Colonic mucosa (tissue), 4 donors: ENCODE measurements at places on chromosomes 12 and 14. TPM values are rescaled to one million over a fixed set of nuclear protein-coding genes. Genes with fewer than 3 reads are reported as not detected.
A peak's percentile ranks its signal among the peaks of the same experiment; 100 is the strongest.

DNA sequence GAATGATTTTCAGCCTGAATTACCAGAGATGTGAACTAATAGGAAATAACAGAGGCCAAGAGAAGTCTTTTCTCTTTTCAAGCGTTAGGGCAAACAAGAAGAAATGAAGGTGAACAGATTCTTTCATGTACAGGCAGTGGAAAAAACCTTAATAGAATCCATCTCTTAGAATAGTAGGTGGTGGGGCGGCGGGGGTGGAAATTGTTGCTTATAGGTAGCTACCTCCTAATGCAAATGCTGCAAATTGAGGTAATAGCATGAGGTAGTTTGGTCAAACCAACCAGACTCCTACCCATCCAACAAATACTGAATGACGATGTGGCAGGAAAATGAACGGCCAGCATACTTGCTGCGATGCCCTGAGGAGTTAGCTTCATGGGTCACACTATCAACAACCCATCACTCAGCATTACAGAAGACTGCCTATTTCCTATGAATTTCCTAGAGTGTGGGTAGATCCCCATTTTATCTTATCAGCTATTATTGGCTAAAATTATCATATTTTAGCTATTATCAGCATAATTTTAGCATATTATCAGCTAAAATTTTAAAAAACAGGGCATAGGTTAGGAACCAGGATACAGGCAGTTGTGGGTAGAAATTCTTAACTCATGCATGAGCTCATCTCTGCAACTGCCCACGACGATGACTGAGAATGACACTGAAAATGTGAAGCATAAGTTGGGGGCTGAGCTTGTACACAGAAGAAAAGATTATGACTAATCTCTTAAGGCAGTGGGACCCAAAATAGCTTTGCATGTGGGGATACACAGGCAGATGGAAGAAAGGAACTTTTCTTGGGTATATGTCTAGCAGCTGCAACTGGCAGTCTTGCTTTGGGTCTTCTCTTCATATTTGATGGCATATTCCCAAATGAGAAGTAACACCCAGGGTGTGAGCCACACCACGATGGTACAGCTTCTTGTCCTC lies 68.7 kb downstream of the NIN start:
- H3K4me1 ChIP-seq: no peaks in the 10 kb centered on the region
- H3K27me3 ChIP-seq: no peaks in the 10 kb centered on the region
- H3K27ac ChIP-seq: no peak overlapping the region
- H3K4me3 ChIP-seq: no peak overlapping the region
- DNase-seq: no peak
- no peaks in the 10 kb centered on the region for H3K36me3 ChIP-seq

LYZ gene
- total RNA-seq: 162 TPM

DNA sequence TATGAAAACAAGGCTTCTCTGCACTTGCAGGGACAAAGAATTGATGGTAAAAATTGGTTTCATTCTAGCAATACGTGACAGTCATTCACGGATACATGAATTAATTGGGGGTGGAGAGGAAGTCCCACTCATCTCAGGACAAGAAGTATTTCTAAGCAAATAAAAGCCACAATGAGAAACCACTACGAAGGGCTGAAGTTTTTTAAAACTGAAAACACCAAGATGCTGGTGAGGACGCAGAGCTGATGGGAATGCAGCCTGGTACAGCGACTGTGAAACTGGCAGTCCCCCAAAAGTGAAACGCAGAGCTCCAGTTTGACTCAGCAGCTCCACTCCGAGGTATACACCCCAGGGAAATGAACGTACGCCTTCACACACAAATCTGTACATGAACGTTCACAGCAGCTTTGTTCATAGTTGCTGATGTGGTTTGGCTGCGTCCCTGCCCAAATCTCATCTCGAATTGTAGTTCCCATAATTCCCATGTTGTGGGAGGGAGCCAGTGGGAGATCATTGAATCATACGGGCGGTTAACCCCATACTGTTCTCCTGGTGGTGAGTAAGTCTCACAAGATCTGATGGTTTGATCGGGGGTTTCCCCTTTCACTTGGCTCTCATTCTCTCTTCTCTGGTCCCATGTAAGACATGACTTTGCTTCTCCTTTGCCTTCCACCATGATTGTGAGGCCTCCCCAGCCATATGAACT lies 89.0 kb downstream of the SCARB1 start:
- H3K27me3 ChIP-seq: no peaks in the 10 kb centered on the region
- H3K36me3 ChIP-seq: no peaks in the 10 kb centered on the region
- peak overlapping the region; percentile 11 for H3K27ac ChIP-seq
- no peak for DNase-seq

- H3K4me1 ChIP-seq: no peaks in the 10 kb centered on the region
- no peaks in the 10 kb centered on the region for H3K36me3 ChIP-seq
- DNase-seq: no peak
- H3K27ac ChIP-seq: peak overlapping the region; percentile 38
- H3K4me3 ChIP-seq: no peak overlapping the region
These were observed 73.7 kb downstream of the DCAF5 start for GRCh38 chr14:69079188-69079742.

GRCh38 chr12:64595863-64596793 lies 14.2 kb upstream of the RASSF3 start:
- no peak overlapping the region for H3K27ac ChIP-seq
- no peaks in the 10 kb centered on the region for H3K4me1 ChIP-seq
- no peaks in the 10 kb centered on the region for H3K27me3 ChIP-seq

DNA sequence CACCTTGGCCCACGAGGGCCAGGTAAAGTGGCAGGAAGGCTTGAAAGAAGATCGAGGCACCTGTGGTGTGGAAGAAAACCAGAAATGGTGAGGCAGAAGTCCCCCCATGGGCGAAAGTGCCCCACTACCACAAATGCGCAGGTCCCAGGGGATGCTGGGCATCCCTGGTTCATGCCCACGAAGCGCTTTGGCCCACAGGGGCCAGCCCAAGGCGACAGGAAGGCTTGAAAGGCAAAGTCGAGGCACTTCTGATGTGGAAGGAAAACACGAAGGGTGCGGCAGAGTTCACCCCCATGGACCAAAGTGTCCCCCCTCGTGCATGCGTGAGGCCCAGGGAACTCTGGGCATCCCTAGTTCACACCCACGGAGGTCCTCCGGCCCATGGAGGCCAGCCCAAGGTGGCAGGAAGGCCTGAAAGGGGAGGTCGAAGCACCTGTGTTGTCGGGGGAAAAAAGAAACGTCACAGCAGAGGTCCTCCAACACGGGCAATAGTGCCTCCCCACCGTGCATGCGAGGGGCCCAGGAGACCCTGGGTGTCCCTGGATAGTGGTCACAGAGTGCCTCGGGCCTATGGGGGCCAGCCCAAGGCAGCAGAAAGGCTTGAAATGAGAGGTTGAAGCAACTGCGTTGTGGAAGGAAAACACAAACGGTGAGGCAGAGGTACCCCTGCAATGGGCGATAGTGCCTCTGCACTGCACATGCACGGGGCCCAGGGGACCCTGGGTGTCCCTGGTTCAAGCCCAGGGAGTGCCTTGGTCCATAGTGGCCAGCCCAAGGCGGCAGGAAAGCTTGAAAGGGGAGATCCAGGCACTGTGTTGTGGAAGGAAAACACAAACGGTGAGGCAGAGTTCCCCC lies 373.9 kb downstream of the ALG10 start:
- H3K27ac ChIP-seq: no peak overlapping the region
- DNase-seq: peak; percentile 10

DNA sequence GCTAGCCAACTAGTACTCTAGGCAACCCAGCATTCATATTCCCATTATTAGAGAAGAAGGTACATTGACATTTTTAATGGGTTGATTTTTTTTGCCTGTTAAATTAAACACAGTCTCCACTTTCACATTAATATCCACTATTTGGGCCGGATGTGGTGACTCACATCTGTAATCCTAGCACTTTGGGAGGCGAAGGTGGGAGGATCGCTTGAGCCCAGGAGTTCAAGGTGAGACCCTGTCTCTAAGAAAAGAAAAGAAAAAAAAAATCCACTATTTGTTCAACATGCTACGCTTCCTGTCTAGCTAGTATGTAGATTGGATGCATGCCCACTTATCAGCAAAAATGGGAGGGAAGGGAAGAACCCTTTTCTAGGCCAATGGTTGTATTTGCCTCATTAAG lies 7.1 kb upstream of the CRADD start:
- DNase-seq: no peak
- no peak overlapping the region for H3K27ac ChIP-seq
- no peaks in the 10 kb centered on the region for H3K36me3 ChIP-seq
- no peak overlapping the region for H3K4me3 ChIP-seq
- H3K4me1 ChIP-seq: no peaks in the 10 kb centered on the region

DNA sequence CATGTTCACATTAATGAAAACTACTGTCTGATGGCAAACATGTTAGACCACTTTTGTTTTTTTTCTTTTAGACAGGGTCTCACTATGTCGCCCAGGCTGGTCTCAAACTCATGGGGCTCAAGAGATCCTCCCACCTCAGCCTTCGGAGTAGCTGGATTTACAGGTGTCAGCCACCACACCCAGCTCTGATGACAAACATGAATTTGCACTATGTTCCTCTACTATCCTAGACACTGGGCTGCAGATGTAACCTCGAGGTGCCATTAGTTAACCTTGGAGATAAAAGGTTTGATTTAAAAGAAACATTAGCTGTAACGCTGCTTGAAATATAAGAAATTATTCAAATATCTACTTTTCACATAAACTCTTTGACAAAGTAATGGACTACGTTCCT lies 8.1 kb downstream of the VPS37B start:
- peaks cover 25% of the 10 kb centered on the region for H3K4me1 ChIP-seq
- peak overlapping the region; percentile 18 for H3K4me3 ChIP-seq
- H3K36me3 ChIP-seq: no peaks in the 10 kb centered on the region
- DNase-seq: no peak
- no peaks in the 10 kb centered on the region for H3K27me3 ChIP-seq

- no peak overlapping the region for H3K4me3 ChIP-seq
- no peaks in the 10 kb centered on the region for H3K27me3 ChIP-seq
- DNase-seq: no peak
- no peaks in the 10 kb centered on the region for H3K4me1 ChIP-seq
- H3K36me3 ChIP-seq: no peaks in the 10 kb centered on the region
These were observed 31.1 kb downstream of the SLC38A4 start for GRCh38 chr12:46794593-46795190.

NANOG gene
- total RNA-seq: not detected
